ENCODE measurements at places on chromosomes 13 and 19. TPM values are rescaled to one million over a fixed set of nuclear protein-coding genes. Genes with fewer than 3 reads are reported as not detected.

DNA sequence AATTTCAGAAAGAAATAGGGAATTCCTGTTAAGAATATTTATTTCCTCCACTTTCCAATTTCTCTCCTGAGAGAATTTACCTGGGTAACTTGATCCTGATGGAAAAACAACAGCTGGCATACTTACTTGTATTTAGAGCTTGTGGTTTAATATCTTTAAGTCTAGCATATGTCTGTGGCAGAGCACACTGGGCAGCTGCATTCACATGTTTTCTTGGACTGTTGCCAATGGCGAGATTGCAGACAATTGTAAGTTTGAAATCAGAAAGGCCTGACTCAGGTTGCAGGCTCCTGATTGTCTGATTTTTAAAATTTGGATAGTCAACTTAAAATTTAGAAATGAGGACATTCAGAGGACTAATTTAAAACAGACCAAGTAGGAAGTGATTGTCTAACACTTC lies 66.9 kb downstream of the NHLRC3 start:
- no peak overlapping the region for H3K4me3 ChIP-seq
- no peaks in the 10 kb centered on the region for H3K27me3 ChIP-seq

UBE2M gene
- total RNA-seq = 38.8 TPM

ICAM5 gene
- total RNA-seq = 0.22 TPM

ZNF575 gene
- not detected for total RNA-seq

DNA sequence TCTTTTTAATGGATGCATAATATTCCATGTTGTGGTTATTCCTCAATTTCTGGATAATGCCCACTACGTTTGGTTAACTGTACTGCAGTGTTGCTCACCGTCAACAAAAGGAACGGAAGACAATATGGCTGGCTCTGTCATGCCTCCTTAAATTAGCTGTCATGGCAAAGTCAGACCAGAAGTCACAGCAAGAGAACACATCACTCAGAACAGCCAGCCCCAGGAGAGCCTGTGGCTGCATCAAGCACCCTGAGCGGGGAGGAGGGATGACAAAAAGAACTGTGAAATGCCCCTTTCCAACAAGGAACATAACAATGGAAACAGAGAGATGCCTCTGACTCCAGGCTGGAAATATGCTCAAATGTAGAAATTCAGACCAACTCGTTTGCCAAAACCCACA lies 366.0 kb upstream of the ZNF507 start:
- no peak for DNase-seq
- no peak overlapping the region for H3K4me3 ChIP-seq
- no peaks in the 10 kb centered on the region for H3K4me1 ChIP-seq
- H3K36me3 ChIP-seq = no peaks in the 10 kb centered on the region

DNA sequence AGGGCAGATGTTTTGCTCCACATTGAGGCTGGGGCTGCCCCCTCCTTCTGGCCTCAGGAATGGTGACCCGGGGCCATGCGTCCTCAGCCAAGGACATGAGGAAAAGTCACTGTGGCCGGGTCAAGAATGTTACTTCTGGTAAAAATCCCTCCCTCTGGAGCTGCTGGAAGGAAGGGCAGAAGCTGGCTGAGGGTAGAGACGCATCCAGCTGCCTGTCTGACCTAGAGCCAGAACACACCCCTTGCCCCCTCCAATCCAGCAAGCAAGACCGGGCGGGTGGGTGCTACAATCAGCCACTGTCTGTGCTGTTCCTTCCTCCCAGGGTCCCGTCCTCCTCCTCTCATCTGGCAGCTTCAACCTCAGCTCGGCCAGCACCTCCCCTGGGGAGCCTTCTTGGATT lies 59.0 kb downstream of the PTPRS start:
- H3K4me3 ChIP-seq = no peak overlapping the region
- H3K27me3 ChIP-seq = no peaks in the 10 kb centered on the region
- H3K27ac ChIP-seq = peak overlapping the region; percentile 72
- peaks cover 23% of the 10 kb centered on the region for H3K36me3 ChIP-seq
- H3K4me1 ChIP-seq = peaks cover 26% of the 10 kb centered on the region

INSL3 gene
- not detected for total RNA-seq

FFAR3 gene
- not detected for total RNA-seq

GRCh38 chr19:30521937-30522336 lies 149.8 kb downstream of the ZNF536 start:
- H3K27ac ChIP-seq = no peak overlapping the region
- no peak for DNase-seq
- H3K4me1 ChIP-seq = no peaks in the 10 kb centered on the region
- H3K27me3 ChIP-seq = no peaks in the 10 kb centered on the region

- no peak for DNase-seq
- H3K4me3 ChIP-seq = no peak overlapping the region
- H3K27ac ChIP-seq = no peak overlapping the region
- H3K36me3 ChIP-seq = no peaks in the 10 kb centered on the region
Observed at GRCh38 chr13:107185889-107186288, 618.0 kb upstream of the ARGLU1 start.

DNA sequence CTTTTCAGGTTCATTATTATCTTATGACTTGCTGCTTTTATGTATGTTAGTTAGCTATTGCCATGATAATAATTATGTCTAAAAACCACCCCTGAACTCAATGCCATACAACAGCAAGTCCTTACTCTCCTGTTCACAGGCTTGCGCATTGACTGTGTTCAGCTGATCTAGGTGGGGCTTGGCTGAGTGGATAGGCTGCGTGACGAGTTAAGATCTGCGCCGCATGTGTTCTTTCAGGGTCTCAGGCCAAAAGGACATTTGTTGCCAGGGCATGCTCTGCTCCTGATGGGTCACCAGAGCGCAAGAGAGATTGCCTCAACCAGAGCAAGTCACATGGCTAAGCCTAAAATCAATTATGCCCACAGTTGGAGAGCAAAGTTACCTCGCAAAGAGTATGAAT lies 859 bp downstream of the ZNF568 start:
- peaks cover 14% of the 10 kb centered on the region for H3K4me1 ChIP-seq
- H3K27me3 ChIP-seq = no peaks in the 10 kb centered on the region
- H3K36me3 ChIP-seq = peaks cover 32% of the 10 kb centered on the region
- DNase-seq = no peak
- H3K4me3 ChIP-seq = peak overlapping the region; percentile 87

IL17D gene
- 1.9 TPM for total RNA-seq

DNA sequence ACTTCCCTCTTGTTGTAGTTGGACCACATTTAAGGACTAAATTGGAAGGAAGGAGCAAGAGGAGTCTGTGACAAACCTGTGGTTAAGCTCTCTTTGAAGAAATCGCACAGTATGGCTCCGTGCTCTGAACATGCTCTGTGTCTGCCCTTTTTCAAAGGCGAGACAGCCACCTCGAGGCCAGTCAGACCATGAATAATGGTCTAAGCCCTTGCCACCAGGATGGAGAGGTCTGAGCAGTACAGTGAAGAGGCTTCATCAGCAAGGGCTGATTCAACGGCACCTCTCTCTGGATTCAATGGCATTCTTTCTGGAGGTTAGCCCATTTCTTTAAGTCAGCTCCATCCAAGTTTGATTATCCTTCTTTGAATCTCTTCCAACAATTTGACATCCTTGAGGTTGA lies 30.9 kb downstream of the FAM216B start:
- H3K4me1 ChIP-seq = no peaks in the 10 kb centered on the region
- no peak for DNase-seq
- H3K4me3 ChIP-seq = no peak overlapping the region
- H3K27me3 ChIP-seq = no peaks in the 10 kb centered on the region

- no peaks in the 10 kb centered on the region for H3K27me3 ChIP-seq
- no peak overlapping the region for H3K4me3 ChIP-seq
- H3K4me1 ChIP-seq = no peaks in the 10 kb centered on the region
- no peak for DNase-seq
- no peak overlapping the region for H3K27ac ChIP-seq
Observed at GRCh38 chr13:49858178-49858856, 65.8 kb upstream of the KPNA3 start.

TEX29 gene
- not detected for total RNA-seq

- H3K27me3 ChIP-seq = no peaks in the 10 kb centered on the region
- no peak overlapping the region for H3K27ac ChIP-seq
- no peaks in the 10 kb centered on the region for H3K36me3 ChIP-seq
- no peak overlapping the region for H3K4me3 ChIP-seq
- H3K4me1 ChIP-seq = no peaks in the 10 kb centered on the region
Observed at GRCh38 chr13:52760077-52760476, 20.5 kb upstream of the CNMD start.

CCDC194 gene
- total RNA-seq = not detected

ZNF737 gene
- total RNA-seq = 3.0 TPM

OR7C1 gene
- not detected for total RNA-seq

PTGIR gene
- 7.0 TPM for total RNA-seq

ZNF429 gene
- 7.2 TPM for total RNA-seq

- peaks cover 38% of the 10 kb centered on the region for H3K4me1 ChIP-seq
- DNase-seq = peak; percentile 80
- no peak overlapping the region for H3K4me3 ChIP-seq
Observed at GRCh38 chr19:18967358-18968146, 26.5 kb upstream of the HOMER3 start.

C19orf18 gene
- total RNA-seq = not detected

RGL3 gene
- total RNA-seq = 7.4 TPM

DNA sequence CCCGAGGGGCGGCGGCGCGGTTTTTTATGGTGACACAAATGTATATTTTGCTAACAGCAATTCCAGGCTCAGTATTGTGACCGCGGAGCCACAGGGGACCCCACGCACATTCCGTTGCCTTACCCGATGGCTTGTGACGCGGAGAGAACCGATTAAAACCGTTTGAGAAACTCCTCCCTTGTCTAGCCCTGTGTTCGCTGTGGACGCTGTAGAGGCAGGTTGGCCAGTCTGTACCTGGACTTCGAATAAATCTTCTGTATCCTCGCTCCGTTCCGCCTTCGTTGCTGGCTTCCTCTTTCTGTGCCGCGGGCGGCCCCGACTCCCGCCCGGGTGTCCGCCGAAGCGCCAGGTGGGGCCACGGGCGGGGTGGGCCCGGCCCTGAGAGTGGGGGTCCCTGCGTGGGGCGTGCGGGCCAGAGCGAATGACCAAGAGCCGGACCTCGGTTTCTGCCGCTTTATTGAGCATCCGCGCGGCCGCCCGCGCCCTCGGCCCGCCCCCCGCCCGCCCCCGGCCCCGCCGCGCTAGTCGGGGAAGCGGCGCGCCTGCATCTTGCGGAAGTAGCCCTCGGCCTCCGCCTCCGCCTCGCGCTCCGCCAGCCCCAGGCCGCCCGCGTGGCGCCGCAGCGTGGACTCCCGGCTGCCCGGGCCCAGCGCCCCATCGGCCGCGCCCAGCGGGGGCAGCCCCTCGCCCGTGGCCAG lies 9.6 kb downstream of the PLPPR3 start:
- no peak overlapping the region for H3K27ac ChIP-seq
- DNase-seq = no peak
- H3K4me1 ChIP-seq = no peaks in the 10 kb centered on the region
- H3K36me3 ChIP-seq = peaks cover 58% of the 10 kb centered on the region

GRCh38 chr13:30874111-30874510 lies 32.0 kb upstream of the MEDAG start:
- no peaks in the 10 kb centered on the region for H3K27me3 ChIP-seq
- no peaks in the 10 kb centered on the region for H3K36me3 ChIP-seq
- H3K27ac ChIP-seq = no peak overlapping the region
- H3K4me3 ChIP-seq = no peak overlapping the region

GRCh38 chr13:28819735-28820098 lies 422 bp upstream of the MTUS2 start:
- no peaks in the 10 kb centered on the region for H3K27me3 ChIP-seq
- no peaks in the 10 kb centered on the region for H3K36me3 ChIP-seq
- H3K4me3 ChIP-seq = peak overlapping the region; percentile 52
- peak overlapping the region; percentile 55 for H3K27ac ChIP-seq
- H3K4me1 ChIP-seq = no peaks in the 10 kb centered on the region

TMEM259 gene
- total RNA-seq = 170 TPM

- no peak overlapping the region for H3K4me3 ChIP-seq
- no peak for DNase-seq
- no peaks in the 10 kb centered on the region for H3K27me3 ChIP-seq
- H3K36me3 ChIP-seq = no peaks in the 10 kb centered on the region
- peaks cover 23% of the 10 kb centered on the region for H3K4me1 ChIP-seq
Observed at GRCh38 chr19:33400856-33401682, 27.6 kb downstream of the CEBPG start.

LGALS14 gene
- total RNA-seq = not detected

PINLYP gene
- total RNA-seq = 1.6 TPM

DNA sequence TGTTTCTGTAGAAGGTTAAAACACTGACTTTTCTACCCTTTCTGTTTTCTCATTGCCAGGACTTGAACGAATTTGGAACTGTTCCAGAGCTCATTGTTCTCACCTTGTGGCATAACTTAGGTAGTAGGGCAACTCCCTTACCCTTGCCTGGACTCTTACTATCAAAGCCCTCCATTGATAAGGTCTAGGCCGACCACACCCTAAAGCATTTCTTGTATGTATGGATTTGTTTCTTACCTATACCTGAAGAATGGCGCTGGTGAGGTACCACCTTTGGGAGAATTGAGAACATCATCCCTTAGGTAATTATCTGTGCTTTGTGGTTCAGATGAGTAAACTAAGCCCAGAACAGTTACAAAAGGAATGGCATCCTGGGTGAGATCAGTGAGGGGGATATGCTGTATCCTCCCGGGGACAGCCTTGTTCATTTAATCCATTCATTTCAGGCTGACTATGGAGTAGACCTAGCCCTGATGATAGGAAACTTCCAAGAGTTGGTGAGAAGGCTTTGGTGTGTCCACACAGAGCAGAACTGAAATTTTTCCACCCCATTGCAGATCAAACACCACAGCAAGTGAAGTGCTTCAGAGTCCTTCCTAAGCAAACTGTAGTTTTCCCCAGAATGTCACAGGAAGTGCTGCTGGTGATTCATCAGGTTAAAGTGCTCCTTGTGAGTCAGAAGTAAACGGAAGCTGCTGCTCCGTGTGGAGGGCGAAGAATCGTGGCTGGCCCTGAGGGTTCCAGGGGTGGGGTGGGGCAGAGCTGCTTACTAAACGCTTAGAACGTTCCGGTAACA lies 113.0 kb downstream of the TEX26 start:
- peaks cover 12% of the 10 kb centered on the region for H3K4me1 ChIP-seq
- H3K27me3 ChIP-seq = no peaks in the 10 kb centered on the region
- no peaks in the 10 kb centered on the region for H3K36me3 ChIP-seq
- DNase-seq = peak; percentile 65

DNA sequence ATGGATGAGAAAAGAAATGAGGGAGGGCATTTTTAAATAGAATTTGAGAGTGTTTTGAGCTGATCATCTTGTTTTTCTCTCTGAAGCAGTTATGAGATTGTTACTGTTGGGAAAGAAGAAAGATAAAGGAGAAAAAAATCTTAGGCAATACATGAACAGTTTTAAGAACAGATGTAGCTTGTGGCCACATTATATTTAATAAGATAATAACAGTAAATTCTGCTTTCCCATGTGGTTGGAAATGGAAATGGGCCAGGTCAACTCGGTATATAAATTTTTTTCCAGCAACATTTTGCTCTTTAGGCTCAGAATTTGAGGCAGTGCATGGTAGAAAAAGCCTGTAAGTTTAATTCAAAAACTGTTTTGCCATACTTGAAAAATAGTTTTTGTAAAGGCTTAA lies 118.7 kb downstream of the POSTN start:
- no peak for DNase-seq
- H3K4me3 ChIP-seq = no peak overlapping the region
- no peaks in the 10 kb centered on the region for H3K36me3 ChIP-seq
- no peaks in the 10 kb centered on the region for H3K4me1 ChIP-seq
- no peaks in the 10 kb centered on the region for H3K27me3 ChIP-seq
- H3K27ac ChIP-seq = no peak overlapping the region

GRCh38 chr13:93398167-93399035 lies 171.8 kb downstream of the GPC6 start:
- H3K4me3 ChIP-seq = no peak overlapping the region
- DNase-seq = no peak
- no peaks in the 10 kb centered on the region for H3K27me3 ChIP-seq
- H3K4me1 ChIP-seq = no peaks in the 10 kb centered on the region
